Right hindlimb (tissue), 1 donor: ENCODE measurements at places on chromosomes 1 and 21.

- DNase-seq = no peak
Measured at GRCh38 chr1:116289193-116289592, 83.9 kb upstream of the ATP1A1 start.

GRCh38 chr1:10033359-10033845 is 644 bp downstream of the UBE4B start:
- no peak for DNase-seq

GRCh38 chr1:201456499-201457309 is 12.3 kb downstream of the PHLDA3 start:
- DNase-seq = peak; percentile 64

DNA sequence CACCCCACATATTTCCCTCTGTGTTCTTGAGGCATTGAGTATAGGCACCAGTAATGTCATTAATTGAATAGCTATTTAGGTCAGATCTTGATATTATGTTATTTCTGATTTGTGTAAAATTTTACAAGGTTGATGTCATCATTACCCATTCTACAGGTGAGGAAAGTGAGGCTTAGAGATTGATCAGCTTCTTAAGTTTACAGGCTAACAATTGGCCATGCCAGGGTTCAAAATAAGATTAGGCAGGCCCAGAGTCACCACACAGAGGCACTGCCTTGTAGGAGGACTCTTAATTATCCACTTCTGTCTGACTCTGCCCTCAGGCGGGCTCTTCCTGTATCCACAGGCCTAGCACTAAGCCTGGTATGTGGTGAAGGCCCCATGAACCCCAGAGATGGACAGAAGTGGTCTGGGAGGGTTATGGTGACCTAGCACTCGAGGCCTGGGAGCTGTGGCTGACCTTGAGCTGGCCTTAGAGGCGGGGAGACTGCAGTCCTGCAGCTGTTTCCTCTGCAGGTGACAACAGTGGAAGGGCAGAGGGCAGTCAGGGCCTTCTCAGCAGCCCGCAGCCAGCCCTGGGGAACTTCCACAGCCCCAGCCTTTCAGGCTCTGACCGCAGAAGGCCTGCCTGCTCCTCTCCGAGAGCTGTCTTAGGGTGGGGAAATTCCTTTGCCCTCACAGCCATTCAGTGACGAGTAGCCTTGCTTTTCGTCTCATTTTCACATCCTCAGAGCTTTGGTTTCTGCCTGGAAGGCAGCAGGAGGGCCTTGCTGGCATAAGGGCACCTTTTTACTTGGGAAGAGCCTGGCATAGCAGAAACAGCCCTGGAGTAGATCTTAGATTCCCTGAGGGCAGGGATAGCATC is 12.2 kb downstream of the ZDHHC18 start:
- no peak for DNase-seq

DNA sequence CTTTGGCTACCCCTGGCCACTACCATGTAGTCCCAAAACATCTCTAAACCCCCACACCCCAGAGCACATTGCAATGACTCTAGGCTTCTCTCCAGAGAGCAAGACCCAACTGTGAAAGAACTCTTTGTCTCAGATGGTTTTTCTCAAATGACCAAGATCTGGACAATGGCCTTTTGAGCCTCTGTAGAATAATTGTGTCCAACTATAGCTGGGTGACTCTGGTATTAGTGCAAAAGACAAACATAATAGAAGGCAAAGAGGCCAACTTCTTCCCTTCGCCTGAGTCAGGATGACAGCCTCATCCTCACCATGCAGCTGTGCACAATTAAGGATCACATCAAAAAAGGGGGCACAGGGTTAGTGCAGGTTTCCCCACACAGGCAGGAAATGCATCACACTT is 139.6 kb downstream of the BRINP2 start:
- DNase-seq = no peak

- DNase-seq = peak; percentile 53
Measured at GRCh38 chr1:222634180-222635013, 16.5 kb downstream of the MIA3 start.

DNA sequence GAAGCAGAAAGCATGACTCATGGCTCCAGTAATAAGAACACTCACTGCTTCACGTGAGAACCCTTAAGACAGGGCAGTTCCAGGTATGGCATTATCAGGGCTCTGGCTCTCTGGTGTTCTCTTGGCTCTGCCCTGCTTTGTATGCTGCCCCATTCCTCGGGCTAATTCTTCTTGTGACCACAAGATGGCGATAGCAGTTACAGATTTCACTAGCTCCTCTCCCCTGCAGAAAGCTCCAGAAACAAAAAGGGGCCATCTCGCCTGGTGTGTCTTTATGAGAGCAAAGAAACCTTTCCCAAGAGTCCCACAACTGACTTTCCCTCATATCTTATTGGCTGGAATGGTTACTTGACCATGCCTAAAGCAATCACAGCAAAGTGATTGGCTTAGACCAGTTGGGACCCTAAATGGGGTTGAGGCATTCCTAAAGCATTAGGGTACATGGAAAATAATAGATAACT is 60.1 kb downstream of the F3 start:
- peak; percentile 35 for DNase-seq

- DNase-seq = no peak
Measured at GRCh38 chr1:117104986-117105385, 16.6 kb downstream of the TRIM45 start.

GRCh38 chr1:68158837-68159236 is 73.5 kb downstream of the WLS start:
- no peak for DNase-seq

GRCh38 chr1:8332806-8333205 is 14.9 kb downstream of the SLC45A1 start:
- no peak for DNase-seq

DNA sequence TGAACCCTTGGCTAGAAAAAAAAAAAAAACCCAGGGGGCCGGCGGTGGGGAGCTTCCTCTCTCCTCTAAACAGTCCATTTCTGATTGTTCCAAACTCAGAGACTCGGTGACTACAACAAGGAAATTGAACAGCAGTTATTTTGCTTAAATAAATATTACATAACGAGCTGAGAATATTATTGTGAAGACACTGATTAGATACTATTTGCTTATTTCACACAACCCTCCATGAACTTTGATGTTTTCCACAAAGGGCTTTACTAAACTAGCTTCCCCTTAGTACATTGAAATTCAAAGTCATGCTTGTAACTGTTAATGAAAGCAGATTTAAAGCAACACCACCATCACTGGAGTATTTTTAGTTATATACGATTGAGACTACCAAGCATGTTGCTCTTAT is at the start of gene CFHR5:
Gene CFHR5, plus strand, starts transcription at position 279 of the 400 bp plus-strand sequence. Its CDS starts 109 bp downstream, at position 388.
- DNase-seq = no peak

DNA sequence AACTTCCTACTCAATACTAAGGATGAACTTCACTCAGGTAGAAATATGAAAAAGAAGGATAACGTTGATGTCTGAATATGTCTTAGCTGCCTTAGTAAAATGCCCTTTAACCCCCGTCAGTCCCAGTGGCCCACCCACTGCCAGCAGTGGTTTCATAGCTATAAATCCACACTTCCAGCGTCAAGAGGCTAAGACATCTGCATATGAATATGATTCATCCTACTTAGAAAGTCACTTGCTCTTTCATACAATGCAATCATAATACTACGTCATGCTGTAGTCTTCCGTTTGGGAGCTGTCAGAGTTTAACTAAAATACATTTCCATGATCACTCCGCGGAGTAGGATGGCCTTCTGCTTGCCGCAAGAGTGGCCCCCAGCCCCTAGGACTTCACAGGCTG is 247.3 kb downstream of the SDCCAG8 start:
- no peak for DNase-seq

DNA sequence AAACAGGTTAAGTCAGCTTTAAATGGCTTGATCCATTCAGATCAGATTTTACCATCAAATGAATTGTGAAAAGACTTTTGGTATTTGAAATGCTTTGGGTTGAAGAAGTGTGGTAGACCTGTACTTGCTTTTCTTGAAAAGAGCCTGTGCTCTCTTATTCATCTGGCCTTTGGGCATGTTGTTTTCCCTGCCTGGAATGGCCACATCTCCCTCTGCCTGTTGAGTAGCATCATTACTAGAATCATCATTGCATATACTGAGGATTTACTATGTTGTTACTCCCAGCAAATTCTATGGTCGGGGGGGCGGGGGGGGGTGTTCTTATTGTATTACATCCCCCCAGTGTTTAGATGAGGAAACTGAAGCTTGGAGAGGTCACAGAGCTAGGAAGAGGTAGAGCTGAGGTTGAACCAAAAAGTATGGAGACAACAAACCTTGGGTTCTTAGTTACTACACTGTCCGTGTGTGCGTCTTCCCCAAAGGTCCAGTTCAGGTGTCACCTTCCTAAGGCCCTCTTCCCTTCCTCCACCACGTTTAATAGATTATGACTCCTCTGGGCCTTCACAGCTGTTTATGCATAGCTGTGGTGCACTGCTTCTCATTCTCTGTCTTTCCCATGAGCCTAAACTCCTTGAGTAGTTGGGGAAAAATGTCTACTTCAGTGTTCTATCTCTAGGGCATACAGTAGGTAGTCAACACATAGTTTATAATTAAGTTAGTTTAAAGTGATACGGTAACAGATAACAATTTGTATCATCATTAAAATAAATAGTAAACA is 246.4 kb upstream of the HOOK1 start:
- no peak for DNase-seq

GRCh38 chr1:208834381-208835096 is 590.4 kb upstream of the PLXNA2 start:
- no peak for DNase-seq

DNA sequence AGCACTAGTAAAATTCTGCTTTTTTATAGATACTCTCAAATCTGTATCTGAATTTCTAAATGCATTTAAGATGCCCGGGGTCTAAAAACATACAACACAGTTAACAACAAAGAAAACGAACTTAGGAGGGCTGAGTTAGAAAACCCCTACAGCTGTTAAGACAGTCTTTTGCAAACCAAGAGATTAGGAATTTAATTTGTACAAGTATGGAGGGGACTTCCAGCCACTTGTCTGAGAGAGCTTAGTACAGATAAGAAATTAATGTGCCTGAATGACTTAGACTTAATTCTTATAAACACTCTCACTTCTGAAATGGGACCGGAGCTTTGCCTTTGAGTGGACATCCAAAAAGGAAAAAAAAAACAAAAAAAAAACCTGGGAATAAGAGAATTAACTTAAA is 61.6 kb downstream of the SMYD3 start:
- no peak for DNase-seq

DNA sequence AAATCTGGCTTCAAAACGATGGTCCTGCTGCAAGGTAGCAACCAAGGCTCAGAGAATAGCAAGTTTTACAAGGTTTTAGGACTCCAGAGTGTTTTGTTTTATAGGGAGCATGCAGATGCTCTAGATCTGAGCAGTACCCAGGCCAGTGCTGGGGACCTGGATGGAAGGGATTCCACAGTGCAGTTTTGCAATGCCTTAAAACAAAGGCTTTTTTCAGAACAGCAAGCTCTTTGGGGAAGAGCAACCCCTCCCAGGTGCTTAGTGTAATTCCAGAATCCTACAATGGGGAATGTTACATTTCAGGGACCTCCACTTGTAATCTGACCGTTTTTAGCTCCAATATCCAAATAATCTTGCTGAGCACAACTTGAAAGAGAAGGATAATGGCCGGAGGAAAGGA is 6.7 kb downstream of the ROR1 start:
- DNase-seq = no peak

- no peak for DNase-seq
Measured at GRCh38 chr1:96365076-96365475, 356.5 kb upstream of the PTBP2 start.

DNA sequence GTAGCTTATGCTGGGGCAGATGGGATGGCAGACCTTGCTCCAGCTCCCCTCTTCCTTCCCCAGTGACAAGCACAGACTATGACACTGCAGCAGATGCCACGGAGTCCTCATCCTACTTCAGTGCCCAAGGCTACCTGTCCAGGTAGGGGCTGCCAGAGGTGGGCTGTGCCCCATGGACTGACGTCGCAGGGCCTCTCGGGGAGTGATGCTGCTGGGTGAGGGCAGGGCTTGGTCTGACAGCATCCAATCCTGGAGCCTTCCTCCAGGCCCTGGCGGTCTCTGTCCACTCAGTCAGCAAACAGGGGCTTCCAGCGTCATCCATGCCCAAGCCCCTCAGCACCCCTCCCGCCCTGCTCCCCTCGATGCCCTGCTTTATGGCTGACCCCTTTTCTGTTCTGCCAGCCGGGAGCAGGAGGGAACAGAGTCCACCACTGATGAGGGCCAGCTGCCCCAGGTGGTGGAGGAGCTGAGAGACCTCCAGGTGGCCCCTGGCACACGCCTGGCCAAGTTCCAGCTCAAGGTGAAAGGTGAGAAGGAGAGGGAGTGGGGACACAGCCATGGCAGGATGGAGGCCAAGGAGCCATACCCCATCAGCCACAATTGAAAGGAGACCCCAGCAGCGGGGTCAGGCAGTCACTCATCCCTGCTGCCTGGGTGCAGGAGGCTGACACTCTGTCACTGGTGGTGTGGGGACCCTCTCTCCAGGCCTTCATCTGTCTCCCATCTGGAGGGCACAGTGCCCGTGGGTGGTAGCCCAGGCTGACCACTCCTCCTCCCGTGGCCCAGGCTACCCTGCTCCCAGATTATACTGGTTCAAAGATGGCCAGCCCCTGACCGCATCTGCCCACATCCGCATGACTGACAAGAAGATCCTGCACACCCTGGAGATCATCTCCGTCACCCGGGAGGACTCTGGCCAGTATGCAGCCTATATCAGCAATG is 73.6 kb downstream of the TRIM11 start:
- DNase-seq = peak; percentile 15

- no peak for DNase-seq
Measured at GRCh38 chr1:207799989-207800648, 48.3 kb downstream of the CD46 start.

DNA sequence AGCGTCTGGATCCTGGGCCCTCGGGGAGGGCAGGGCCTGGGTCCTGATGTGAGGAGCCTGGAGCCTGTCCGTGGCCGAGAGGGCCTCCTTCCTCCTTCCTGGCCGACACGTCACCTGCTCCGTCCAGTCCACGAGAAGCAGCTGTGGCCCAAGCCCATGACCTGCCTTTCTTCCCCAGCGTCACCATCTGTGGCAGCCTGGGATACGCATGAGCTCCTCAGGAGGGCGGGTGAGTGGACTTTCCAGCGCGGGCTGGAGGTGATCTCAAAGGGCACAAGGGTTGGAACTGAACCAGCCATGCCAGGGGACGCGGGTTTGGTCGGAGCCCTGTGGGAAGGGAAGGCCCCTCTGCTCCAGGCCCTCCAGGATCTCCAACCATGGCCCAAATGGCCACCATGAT is 90.4 kb downstream of the DHRS3 start:
- no peak for DNase-seq

DNA sequence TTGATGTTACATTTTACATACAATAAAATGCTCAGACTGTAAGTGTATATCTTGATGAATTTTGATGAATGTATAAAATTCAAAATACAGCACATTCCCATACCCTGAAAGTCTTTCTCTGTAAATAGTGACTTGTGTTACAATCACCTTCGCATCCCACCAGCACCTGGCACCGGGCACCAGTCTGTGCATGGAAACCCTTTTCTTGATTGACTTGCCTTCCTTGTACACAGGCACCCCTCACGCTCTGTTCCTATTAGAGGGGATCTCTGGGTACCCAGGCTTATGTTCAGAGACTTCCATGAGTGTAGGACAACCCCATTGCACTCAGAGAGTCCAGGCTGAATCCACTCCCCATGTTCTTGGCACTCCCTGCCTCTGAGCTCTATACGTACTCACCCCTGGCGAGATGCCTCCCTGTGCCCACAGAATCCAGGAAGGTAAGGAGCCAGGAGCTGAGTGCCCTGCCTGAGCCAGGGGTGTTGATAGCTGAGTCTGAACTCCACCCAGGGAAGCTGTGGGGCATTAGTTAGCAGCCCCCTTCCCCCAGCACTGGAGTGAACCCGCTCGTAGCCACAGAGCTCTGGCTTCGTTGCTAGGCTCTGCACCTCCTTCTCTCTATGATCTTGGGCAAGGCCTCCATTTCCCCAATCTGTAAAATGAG is 22.5 kb upstream of the PKP1 start:
- DNase-seq = no peak

- no peak for DNase-seq
Measured at GRCh38 chr1:234507089-234507488, 28.1 kb upstream of the TARBP1 start.

GRCh38 chr21:32306021-32306780 is 7.5 kb downstream of the MRAP start:
- DNase-seq = no peak
